Right lung (tissue), 10 donors: ENCODE measurements at places on chromosomes 3 and 15. TPM values are rescaled to one million over a fixed set of nuclear protein-coding genes. Genes with fewer than 3 reads are reported as not detected.

- DNase-seq: no peak
Observed at GRCh38 chr15:92538115-92538514, 117.5 kb downstream of the FAM174B start.

DNA sequence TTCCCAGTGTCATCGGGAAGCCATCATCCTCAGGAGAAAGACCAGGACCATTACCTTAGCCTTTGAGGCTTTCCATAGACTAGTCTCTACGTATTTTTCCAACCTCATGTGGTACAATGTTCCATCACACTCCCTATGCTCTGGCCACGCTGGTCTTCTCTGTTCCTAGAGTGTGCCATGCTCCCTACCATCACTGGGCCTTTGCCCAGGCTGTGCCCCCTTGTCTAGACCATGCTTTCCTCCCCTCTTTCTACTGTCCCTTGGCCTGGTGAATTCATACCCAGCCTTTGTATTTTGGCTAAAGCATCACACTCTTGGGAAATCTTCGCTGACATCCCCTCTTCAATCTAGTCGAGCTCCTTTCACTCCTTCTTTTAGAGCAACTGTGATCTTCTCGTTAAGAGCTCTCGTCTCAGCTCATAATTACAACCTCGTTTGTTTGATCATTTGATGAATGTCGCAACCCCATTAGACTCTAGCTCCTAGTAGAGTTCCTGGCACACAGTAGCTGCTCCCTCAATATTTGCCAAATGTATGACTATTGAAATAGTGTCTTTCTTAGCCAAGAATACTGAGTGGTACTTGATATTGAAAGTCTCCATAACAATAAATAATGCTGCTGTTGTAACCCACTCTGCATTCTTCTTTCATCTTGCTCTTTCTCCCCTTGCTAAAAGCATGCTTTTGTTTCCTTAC is 100.2 kb upstream of the FAM3D start:
- DNase-seq: no peak

DNA sequence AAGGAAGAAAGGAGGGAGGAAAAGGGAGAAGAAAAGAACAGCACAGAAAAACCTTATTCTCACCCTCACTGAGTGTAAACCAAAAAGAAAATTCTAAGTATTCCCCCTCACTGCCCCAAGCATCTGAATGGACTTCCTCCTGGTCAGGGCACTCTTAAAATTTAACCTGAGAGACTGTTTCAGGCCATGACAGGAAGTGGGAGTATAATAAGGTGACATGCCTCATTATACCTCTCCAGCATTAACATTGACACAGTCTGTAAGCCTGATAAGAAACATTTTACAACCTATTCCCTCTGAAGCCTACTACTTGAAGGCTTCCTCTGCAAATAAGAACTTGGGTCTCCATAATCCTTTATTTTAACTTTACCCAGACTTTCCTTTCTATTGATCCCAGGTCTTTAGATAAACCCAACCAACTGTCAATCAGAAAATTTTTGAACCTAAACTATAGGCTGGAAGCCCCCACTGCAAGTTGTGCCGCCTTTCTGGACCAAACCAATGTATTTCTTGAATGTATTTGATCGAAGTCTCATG is 41.7 kb downstream of the SLCO2A1 start:
- DNase-seq: no peak

DNA sequence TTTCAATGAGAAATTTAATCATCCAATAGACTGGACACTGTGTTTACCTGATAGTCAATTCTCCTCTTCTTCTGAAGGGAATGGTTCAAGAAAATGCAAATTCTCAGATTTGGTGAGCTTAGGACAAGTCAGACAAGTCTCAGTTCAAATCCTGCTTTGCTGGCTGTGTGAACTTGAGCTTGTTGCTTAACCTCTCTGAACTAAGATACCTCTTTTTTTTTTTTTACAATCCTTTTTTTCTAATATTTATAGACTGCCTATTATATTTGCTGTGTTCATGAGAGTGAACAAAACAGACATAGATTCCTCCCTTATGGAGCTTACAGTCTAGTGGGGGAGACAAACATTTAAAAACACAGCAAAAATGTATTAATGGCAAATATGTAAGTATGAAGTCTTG is 8.2 kb upstream of the SLC28A1 start:
- DNase-seq: no peak

DNA sequence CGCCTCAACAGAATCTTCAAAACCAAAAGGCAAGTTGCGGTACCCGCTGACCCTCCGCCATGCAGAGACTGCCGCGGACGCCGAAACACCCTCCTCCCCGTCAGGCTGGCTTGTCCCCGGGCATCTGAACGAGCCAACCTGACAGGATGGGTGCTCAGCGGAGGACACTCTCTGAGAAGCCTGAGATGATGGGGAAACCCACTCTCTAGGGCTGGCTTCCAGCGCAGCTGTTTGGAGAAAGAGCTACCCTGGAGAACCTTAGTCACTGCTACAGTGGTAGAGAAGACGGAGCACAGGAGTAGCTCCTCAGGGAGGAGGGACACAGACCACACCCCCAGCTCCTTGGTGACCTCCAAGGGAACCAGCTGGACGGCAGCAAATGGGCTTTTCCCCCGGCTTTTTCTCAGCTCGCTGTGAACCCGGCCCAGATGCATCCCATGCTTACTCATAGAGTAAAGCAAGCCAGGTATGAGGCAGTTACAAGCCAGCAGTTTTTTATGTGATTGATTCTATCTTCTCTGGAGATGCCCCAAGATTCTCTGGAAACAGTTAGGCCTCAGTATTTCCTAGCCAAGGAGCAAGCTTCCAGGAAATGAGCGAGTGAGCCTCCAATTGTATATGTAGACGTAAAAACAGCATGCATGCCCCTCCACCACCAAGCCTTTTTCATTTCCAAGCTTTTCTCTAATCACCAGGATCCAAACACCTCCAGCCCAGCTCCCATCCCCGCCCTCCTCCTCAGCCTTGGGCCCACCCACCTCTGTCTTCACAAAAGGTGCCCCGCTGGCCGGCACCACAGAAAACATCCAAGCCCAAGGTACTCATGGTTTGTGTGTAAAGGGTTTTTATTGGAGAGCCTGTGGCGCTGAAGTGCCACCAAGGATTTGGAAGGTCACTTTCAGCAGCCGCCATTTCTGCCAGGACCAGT is 38.7 kb downstream of the FAM174B start:
- DNase-seq: no peak

Gene IMPG2
- 0.68 TPM for polyA plus RNA-seq

- no peak for DNase-seq
Observed at GRCh38 chr3:197508461-197508860, 47.3 kb downstream of the BDH1 start.

GRCh38 chr3:137542049-137542448 is 222.1 kb upstream of the SOX14 start:
- DNase-seq: no peak

DNA sequence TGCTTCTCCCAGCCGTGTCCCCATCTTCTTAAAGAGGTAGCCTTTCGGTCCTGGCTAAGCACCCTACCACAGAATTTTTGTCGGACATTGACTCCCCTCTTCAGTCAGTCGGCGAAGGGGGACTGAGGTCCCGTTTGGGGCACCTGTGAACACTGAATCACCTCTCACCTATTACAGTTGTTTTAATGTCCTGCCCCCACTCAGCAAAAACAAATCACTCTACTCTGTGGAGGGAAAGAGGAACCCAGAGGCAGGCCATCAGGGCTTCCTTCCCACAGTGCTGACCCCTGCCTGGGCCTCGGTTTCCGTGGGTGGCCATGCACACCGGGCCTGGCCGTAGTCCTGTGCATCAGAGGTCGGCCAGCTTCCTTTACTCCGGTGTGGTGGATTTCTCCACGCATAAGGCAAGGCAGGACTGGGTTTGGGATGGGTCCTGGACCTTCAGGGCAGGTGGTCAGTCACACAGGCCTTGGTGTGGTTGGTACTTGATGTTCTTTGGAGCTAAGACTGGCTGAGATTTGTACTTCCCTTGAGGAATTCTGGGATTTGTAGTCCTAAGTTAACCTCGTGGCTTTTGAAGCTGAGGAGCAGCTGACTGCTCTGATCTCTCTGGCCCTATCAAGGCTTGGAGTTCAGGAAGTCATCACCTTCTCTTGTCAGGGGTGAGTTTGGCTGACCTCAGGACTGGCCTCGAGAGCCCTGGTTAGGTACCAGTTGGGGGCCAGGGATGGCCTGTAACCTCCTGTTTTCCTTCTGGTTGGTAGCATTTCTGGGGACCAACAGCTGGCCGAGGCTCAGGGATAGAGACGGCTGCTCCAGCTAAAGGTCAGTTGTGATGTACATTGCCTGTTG is 627 bp upstream of the FAM131A start:
- no peak for DNase-seq

DNA sequence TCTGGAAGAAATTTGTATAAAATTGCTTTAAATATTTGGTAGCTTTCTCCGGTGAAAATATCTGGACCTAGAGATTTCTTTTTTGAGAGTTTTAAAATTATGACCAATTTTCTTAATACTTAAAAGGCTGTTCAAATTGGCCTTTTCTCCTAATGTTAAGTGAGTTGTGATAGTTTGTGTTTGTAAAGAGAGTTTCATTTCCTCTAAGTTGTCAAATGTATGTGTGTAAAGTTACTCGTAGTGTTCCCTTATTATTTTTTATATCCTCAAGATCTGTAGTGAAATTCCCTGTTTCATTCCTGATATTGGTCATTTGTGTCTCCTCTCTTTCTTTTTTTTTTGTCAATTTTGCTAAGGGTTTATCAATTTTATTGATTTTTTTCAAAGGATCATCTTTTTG is 92.6 kb upstream of the CTNNB1 start:
- no peak for DNase-seq

Gene HEMK1
- polyA plus RNA-seq: 23.5 TPM

GRCh38 chr3:107681396-107681795 is 158.6 kb downstream of the BBX start:
- DNase-seq: no peak

Gene SLC22A14
- polyA plus RNA-seq: 0.12 TPM

DNA sequence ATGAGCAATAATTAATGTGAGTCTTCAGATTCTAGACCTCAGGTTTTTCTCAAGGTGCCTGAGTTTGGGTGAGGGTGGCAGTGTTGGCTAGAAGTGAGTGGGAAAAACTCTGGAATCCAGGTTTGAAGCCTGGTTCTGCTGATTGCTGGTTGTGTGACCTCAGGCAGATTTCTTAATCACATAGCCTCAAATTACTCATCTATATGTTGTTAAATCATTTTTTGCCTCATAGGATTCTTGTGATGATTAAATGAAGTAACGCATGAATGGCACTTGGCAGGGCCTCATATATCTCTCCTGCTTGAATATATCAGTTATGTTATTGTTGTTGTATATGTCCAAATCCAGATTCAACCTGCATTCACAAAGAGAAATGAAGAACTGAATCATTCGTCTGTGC is 60.5 kb downstream of the NR2F2 start:
- no peak for DNase-seq

DNA sequence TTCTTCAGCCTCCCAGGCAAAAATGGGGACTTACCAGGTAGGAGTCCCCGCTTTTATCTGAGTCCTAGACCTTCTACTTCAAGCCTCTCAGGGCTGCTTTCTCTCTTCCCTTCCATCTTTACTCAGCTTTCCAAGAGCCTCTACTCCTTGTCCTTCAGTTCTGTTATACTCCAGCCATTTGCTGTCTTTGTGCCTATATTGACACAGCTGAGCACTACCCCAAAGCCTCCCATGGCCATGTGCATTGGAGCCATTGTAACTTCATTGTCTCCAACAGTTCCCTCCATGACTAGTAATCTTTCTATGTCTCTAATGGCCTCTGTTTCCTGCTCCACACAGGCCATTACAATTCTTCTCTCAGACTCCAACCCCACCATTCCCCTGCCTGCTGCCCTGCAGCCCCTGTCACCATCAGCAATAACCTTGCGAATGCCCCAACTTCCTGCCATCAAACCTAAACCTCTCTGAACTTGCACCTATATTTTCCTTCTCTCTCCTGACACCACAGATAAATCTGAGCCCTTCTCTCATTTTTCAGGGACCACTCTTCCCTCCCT is 77.9 kb upstream of the ADPGK start:
- no peak for DNase-seq

GRCh38 chr3:128556384-128556783 is 63.4 kb upstream of the GATA2 start:
- no peak for DNase-seq

- no peak for DNase-seq
Observed at GRCh38 chr15:80978685-80979329, 10.8 kb downstream of the MESD start.

Gene SENP2
- polyA plus RNA-seq: 45.4 TPM

- DNase-seq: no peak
Observed at GRCh38 chr3:17500618-17501017, 241.8 kb downstream of the TBC1D5 start.

DNA sequence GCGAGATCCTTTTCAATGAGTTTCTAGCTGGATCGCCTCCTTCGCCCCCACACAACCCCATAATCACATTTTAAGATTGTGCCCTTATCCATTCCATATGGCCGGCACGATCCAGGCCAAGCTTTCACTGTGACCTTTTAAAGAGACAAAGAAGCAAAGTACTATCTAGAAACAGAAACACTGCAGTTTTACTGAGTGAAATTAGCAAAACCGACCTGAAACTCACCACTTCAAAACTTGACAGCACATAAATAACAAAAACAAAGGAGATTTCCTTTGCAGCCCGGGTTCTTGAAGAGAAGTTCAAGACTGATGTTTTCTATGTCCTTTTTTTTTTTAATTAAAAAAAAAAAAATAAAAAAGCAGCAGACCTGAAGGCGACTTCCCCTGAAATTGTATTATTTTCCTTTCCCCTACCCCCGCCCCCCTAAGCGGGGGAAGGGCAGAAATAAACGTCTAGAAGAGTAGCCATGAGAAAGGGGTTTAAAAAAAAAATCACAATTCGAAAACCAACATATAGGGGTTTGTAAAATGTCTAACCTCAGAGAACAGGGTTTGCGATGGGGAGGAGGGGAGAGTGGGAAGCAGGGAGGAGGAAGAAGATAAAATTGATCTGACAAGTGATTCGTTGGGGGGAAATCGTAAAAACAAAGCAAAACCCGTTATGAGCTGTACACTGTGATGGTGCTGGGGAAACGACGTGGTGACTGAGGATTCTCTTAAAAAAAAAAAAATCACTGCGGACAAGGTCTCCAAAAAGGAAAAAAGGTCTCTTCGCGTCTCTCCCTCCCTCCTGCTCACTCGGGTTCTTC is 1.5 kb downstream of the SATB1 start:
- peak; percentile 40 for DNase-seq

Gene AP3S2
- polyA plus RNA-seq: 22.3 TPM

Gene C3orf85
- polyA plus RNA-seq: not detected
